A549 treated with ZK216348 at 1 μM for 4 hours (cell line): ENCODE measurements at places on chromosomes 2 and 18. TPM values are rescaled to one million over a fixed set of nuclear protein-coding genes. Genes with fewer than 3 reads are reported as not detected.

The ALPI gene
- not detected in 5 replicates for total RNA-seq

The CDH2 gene
- total RNA-seq, result 31.8 to 50.4 TPM (median 43.7 TPM) in 5 replicates

The TUBA3E gene
- 0.62 to 0.97 TPM (median 0.78 TPM) in 5 replicates for total RNA-seq

The VAMP8 gene
- 14.1 to 23.2 TPM (median 16.8 TPM) in 5 replicates for total RNA-seq

The GAD1 gene
- total RNA-seq, result 0.49 to 0.60 TPM (median 0.54 TPM) in 5 replicates

The ZNF512 gene
- 15.5 to 19.4 TPM (median 18.4 TPM) in 5 replicates for total RNA-seq

The CCDC121 gene
- 2.7 to 4.6 TPM (median 4.0 TPM) in 5 replicates for total RNA-seq

The POTEJ gene
- not detected in 5 replicates for total RNA-seq

The DSEL gene
- total RNA-seq, result 0.25 to 0.52 TPM (median 0.40 TPM) in 5 replicates

The LRRC30 gene
- not detected in 5 replicates for total RNA-seq

The ESPNL gene
- total RNA-seq, result 0.14 to 0.43 TPM (median 0.22 TPM) in 4 of 5 replicates, not detected in the other

The REG3A gene
- total RNA-seq, result not detected in 5 replicates

The DOK6 gene
- total RNA-seq, result not detected in 5 replicates

The ALPG gene
- total RNA-seq, result 0.20 to 0.38 TPM (median 0.22 TPM) in 4 of 5 replicates, not detected in the other

The GNAL gene
- 5.3 to 7.7 TPM (median 5.4 TPM) in 5 replicates for total RNA-seq

The FOXI3 gene
- total RNA-seq, result 0.08 TPM in 1 of 5 replicates, not detected in the others

The PLCL1 gene
- total RNA-seq, result not detected in 5 replicates

The PNKD gene
- total RNA-seq, result 54.8 to 70.7 TPM (median 66.6 TPM) in 5 replicates

The ABCG5 gene
- not detected in 5 replicates for total RNA-seq

The INPP5D gene
- 0.12 to 1.1 TPM (median 0.61 TPM) in 5 replicates for total RNA-seq

The ADGRF3 gene
- 0.10 to 0.52 TPM in 2 of 5 replicates, not detected in the others for total RNA-seq

The PRKAG3 gene
- total RNA-seq, result not detected in 5 replicates

The EIF2AK3 gene
- 19.4 to 32.6 TPM (median 29.5 TPM) in 5 replicates for total RNA-seq

The FAM237A gene
- total RNA-seq, result not detected in 5 replicates

The CREG2 gene
- total RNA-seq, result 7.3 to 13.6 TPM (median 12.6 TPM) in 5 replicates

The LYG2 gene
- total RNA-seq, result not detected in 5 replicates

The CCL20 gene
- total RNA-seq, result 3.4 to 9.4 TPM (median 4.8 TPM) in 5 replicates

The SGO2 gene
- 7.8 to 15.8 TPM (median 14.9 TPM) in 5 replicates for total RNA-seq

The KANSL3 gene
- 22.0 to 31.2 TPM (median 27.7 TPM) in 5 replicates for total RNA-seq

The ALLC gene
- total RNA-seq, result not detected in 5 replicates

The TMEM37 gene
- 1.5 to 2.1 TPM (median 1.6 TPM) in 5 replicates for total RNA-seq

The GAL3ST2 gene
- total RNA-seq, result 0.20 to 0.46 TPM (median 0.33 TPM) in 5 replicates

The MC2R gene
- not detected in 5 replicates for total RNA-seq

The CD8B2 gene
- not detected in 5 replicates for total RNA-seq
